ENCODE measurements at places on chromosomes 1 and 21. TPM values are rescaled to one million over a fixed set of nuclear protein-coding genes. Genes with fewer than 3 reads are reported as not detected.
A peak's percentile ranks its signal among the peaks of the same experiment; 100 is the strongest.

PEAR1 gene
- total RNA-seq: not detected

- DNase-seq: peak; percentile 48
Measured at GRCh38 chr1:32066489-32066873, 6.3 kb upstream of the TMEM39B start.

DNA sequence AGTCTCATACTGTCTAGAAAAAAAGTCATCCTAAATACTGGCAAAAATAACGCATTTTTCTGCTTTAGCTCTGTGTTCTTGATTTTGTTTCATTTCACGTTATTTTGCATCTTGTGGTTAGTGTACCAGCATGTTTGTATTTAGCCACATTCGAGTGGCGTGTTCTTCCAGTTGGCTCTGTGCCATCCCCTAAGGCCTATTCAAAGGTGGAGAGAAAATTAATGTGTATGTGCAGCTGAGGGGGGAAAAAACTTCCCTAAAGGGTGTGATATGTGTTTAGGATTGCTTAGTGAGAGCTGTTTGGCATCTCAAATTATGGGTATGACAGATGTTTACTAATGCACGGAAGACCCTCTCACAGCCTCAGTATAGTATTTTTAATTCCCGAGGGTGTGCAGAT lies 12.1 kb downstream of the DNAJC16 start:
- no peak for DNase-seq

RAVER2 gene
- total RNA-seq: 1.5 TPM

RAB7B gene
- not detected for total RNA-seq

HAPLN2 gene
- total RNA-seq: 0.36 TPM

S100A8 gene
- total RNA-seq: 1.9 TPM

MTX1 gene
- total RNA-seq: 18.4 TPM

DNA sequence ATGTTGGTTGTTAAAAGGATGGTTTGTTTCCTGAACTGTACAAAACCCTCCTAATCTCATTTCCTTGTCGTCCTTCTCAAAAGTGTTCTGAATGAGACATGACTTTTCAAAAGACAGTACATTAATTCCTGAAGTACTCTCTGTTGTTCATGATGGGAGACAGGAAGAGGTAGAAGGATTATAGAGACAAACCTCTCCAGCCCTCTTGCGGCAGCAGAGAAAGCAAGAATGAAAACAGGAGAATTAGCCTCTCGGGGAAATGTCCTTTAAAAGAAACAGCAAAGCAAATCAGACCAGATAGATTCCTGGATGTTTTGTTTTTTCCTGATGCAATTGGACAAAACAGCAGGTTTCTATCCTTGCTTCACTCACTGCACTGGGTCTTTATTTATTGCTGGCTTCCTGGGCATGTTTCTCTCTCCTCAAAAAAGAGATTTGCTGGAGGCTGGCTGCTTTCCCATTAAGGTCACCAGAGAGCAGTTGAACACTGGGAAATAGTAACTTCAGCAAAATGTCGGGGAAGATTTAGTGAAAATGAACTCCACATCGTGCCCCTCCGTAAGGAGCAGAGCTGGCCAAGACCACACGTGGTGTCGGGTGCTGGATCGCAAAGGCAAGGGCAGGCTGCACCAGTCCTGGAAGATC lies 145.8 kb upstream of the SYT6 start:
- no peak for DNase-seq

- DNase-seq: no peak
Measured at GRCh38 chr1:63640633-63641567, 47.7 kb downstream of the PGM1 start.

DNA sequence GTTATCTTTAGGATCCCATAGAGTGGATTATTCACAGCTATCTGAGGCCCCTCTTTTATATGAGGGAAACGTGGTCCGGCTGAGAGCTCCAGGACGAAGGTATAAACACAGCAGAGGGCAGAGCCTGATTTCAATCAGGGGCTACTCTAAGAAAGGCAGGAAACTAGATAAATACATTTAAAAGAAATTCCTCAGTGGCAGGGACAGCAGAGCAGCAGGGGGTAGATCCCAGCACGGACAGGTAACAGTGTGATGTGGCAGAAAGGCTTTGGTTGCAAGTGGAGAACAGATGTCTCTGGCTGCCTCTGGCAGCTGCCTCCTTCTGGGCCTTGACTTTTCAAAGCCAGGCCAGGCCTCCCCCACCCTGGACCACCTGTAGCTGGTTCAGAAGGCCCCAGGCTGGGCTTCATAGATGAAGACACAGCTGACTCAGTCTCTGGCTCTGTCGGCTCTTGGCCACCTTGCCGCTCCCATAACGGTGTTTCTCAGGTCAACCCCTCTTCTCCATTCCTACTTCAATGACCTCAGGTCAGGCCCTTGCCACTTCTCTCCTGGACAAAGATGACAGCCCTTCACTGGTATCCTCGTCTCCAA lies 43.8 kb downstream of the FAM78B start:
- DNase-seq: no peak

- DNase-seq: no peak
Measured at GRCh38 chr1:64135462-64136223, 67.8 kb upstream of the UBE2U start.
